K562 (cell line): ENCODE measurements at places on chromosomes 6 and 20.
A peak's percentile ranks its signal among the peaks of the same experiment; 100 is the strongest.

GRCh38 chr20:58930496-58930895, 50.6 kb upstream of the NELFCD start:
- no peak for DNase-seq

DNA sequence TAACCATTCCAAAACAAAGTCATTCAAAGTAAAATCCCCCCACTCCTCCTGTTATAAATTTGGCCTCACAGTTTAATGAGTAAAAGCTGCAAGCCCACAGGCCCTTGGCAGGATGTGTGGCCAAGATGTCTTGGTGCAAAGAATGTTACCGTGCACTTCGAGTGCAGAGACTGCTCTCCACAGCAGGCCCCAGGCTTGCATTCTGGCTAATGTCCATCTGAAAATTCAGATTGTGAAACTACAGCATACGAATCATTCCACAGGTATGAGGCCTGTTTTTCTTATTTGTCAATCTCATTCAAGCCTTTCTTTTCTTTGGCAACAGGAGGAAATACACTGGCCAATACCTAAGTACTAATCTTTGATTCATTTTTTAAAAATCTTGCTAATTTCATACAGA, 7.1 kb downstream of the RPS6KA2 start:
- DNase-seq: no peak

DNA sequence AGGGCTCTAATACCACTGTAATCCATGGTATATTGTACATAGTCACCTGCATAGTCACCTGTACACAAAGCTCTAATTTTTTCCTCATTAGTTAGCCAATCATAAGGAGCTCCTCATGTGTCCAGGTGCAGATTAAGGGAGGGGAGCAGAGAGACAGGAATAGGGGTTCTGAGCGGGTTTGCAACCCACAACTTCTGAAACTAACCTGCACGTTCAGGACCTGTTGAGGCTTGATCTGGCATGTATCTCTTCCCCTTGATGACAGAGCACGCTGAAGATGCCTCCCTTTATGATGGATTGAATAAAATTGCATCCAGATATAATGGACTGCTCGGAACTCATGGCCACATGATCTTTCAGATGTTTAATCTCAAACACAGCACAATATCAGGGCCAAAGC, 179.4 kb upstream of the PRND start:
- DNase-seq: no peak

- no peak for DNase-seq
These were observed 453.8 kb upstream of the POU3F2 start for GRCh38 chr6:98380589-98380988.

- peak; percentile 49 for DNase-seq
These were observed 658.8 kb downstream of the PTPRT start for GRCh38 chr20:42530855-42531448.

GRCh38 chr20:36591854-36592641, 13.5 kb upstream of the RAB5IF start:
- peak; percentile 38 for DNase-seq

- no peak for DNase-seq
These were observed 756.5 kb upstream of the DEFB115 start for GRCh38 chr20:30500829-30501440.

- peak; percentile 86 for DNase-seq
These were observed 207.1 kb downstream of the PREX1 start for GRCh38 chr20:48620507-48621375.

DNA sequence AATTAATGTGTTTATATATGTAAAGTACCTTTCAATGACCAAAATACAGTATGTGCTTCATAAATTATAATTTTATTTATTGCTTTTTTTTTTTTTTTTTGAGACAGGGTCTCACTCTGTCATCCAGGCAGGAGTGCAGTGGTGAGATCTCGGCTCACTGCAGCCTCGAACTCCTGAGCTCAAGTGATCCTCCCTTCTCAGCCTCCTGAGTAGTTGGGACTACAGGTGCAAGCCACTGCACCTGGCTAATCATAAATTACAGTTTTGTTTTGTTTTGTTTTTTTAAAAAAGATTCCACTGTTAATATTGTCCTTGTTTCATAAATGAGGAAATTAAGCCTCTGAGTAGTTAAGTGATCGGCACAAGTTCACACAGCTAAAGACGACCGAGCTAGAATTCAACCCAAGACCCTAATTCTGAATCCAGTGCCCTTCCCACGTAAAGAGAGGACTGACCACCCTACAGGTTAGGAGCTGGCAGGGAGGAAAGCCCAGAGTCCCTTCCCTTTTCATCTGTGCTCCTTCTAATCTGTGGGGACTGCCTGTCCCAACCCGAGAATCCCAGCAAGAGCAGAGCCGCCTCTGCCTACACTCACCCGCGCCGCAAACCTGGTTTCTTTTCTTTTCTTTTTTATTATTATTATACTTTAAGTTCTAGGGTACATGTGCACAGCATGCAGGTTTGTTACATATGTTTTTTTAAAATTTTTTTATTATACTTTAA, 8.5 kb upstream of the GDF5 start:
- no peak for DNase-seq

GRCh38 chr20:20895537-20895936, 183.1 kb upstream of the RALGAPA2 start:
- DNase-seq: no peak

GRCh38 chr6:105804424-105804823, 281.7 kb upstream of the PRDM1 start:
- no peak for DNase-seq

DNA sequence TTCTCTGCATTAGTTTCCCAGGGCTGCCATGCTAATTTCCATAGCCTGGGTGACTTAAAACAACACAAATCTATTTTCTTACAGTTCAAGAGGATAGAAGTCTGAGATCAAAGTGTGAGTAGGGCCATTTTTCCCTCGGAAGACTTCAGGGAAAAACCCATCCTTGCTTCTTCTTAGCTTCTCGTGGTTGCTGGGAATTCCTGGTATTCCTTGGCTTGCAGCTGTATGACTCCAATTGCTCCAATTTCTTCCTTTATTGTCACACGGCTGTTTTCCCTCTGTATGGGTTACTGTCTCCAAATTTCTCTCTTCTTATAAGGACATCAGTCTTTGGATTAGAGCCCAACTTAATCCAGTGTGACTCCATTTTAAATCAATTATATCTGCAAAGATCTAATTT, 128.4 kb upstream of the JAG1 start:
- no peak for DNase-seq

GRCh38 chr6:38134704-38135088, 315.2 kb downstream of the ZFAND3 start:
- DNase-seq: no peak

DNA sequence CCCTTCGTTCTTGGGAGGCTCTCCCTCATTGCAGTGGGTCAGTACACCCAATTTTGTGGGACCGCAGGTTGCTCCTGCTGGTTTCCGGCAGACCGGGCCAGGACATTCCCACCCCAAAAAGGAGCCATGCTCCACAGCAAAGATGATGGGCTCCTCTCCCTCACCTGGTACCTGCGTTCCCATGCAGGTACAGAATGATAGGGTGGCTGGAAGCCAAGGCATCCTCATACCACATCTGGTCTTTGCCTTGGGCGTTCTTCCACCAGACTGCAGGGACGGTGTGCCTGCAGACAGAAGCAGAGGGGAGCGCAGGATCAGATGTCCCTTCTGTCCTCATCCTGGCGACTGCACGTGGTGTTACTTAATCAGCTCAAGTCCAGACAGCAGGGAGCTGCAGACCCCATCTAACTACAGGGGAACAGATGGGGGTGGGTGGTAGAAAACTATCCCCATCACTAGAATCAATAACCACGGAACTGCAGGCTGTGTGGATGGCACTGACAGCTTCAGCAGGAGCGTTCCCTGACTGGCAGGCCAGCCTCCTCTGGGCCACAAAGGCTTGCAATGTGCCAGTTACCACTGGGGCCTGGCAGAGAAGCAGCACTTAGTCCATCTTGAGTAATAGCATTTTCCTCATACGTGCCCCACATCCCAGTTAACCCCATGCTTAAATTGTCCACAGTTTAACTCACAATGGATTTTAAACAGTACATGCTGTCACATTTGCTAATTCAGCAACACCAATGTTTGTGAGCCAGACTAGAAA, 70.4 kb downstream of the ABHD12 start:
- no peak for DNase-seq

- DNase-seq: no peak
These were observed 151.6 kb downstream of the SYNDIG1 start for GRCh38 chr20:24620937-24621519.

DNA sequence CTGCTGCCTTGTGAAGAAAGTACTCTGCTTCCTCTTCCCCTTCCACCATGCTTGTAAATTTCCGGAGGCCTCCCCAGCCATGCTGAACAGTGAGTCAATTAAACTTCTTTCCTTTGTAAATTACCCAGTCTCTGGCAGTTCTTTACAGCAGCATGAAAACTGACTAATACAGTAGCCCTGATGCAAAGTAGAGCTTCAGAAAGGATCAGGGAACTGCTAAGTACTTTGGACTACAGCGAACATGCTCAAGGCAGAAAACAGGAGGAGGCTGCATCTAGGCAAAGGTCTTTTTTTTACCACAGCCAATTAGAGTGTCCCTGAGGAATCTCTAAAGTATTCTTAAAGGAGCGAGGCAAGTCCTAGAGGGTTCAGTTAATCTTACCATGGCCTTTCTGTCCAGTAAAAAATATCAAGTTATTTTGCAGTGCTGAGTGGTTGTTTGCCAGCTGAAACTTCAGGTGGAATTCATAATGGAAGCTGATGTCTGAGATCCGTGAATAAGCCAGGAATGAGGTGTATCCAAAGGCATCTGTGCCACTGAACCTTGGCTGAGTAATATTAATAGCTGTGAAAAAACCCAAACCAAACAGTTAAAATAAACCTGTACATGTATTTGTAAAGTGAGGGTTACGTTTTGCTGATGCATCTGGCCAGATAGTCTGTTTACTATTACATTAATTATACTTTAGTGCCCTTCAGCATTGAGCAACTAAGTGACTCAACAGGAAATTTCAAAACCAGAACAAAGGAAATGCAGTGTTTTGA, 170.4 kb downstream of the PHF3 start:
- DNase-seq: no peak

- no peak for DNase-seq
These were observed 4.5 kb downstream of the IYD start for GRCh38 chr6:150373260-150373701.

DNA sequence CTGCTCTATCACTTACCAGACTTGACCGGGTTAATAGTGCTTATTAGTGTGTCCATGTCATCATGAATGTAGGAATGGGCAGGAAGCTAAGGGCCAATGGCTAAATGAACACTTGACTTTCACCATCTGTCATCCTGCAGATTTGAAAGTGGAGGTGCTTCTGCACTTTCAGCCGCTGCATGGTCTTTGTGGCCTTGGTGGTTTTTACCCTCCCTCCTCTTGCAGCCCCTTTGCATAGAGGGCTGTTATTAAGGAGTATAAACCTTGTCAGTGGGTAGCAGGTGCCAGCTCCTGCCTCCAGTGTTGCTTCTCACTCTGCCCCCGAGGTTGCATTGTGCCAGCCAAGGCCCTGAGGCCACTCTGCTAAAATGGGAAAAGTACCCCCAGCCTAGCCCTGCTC, 122.2 kb upstream of the TNFAIP3 start:
- DNase-seq: no peak

DNA sequence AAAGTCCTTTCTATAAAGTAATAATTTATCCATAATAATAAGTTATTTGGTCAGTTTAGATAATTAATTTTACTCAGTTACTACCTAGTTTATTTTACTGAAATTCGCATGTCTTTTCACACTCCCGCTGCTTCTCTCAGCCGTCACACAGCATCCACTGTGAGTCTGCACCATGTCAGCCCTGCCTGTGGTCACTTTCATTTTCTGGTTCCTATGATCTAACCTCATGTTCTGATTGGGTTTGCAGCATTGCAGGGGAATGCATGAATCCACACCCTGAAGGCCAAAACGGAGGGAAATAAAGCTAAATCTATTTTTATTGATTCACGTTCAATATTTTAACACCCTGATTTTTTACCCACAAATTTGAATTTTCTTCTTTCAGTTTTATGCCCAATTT, 47.4 kb downstream of the PDE10A start:
- DNase-seq: no peak

- no peak for DNase-seq
These were observed 100.8 kb upstream of the SLC35B3 start for GRCh38 chr6:8536122-8536521.

GRCh38 chr6:114096561-114097172, 125.7 kb upstream of the HDAC2 start:
- peak; percentile 40 for DNase-seq

DNA sequence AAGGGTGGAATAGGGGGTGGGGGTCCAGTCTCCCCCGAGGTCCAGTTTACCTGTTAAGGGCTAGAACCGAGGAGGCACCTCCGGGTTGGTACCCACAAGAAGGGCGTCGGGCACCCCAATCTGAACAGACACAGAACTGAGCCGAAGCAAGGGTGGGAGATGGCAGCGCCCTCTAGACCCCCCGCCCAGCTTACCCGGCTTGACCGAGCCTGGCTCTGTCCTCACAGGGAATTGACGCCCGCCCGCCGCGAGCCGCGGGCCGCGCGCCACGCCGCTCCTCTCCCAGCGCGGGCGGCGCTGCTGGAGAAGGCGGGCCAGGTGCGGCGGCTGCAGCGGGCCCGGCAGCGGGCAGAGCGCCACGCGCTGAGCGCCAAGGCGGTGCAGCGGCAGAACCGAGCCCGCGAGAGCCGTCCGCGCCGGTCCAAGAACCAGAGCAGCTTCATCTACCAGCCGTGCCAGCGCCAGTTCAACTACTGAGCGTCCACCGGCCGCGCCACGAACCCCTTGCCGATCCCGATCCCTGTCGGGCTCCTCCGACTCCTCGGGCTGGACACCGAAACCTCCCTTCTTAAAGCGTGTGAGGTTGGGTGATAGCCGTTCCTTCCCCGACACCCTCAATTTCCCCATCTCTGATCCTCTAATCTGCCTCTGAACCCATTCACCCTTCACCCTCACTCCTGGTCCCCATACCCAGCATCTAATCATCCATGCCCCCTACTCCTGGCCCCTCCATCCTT, 5.9 kb downstream of the TP53INP2 start:
- peak; percentile 49 for DNase-seq

DNA sequence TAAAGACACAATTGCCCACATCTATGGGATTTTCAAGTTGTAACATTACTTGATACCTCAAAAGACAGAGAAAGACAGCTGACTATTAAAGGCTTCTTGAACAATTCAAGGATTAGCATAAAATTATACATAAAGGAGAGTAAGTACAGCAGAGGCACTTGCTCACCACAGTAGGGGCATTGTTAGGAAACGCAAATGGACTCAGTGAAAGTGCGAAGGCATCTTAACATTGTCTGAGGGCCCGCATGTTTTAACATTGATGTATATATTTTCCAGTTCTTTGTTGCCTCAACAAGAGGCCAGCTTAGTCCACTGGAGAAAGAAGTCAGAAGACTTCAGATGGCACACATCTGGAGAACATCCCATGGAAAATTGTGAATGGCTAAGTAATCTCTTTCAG, 115.4 kb downstream of the SIM1 start:
- no peak for DNase-seq

- DNase-seq: no peak
These were observed 10.8 kb upstream of the MICAL1 start for GRCh38 chr6:109466212-109466923.
